Liver (tissue), 10 donors: ENCODE measurements at places on chromosomes 5 and 9.

GRCh38 chr5:177601577-177602457, 1.9 kb downstream of the B4GALT7 start:
- no peak for DNase-seq
- H3K4me3 ChIP-seq, result no peak overlapping the region
- H3K27ac ChIP-seq, result no peak overlapping the region
- no peaks in the 10 kb centered on the region for H3K27me3 ChIP-seq

GRCh38 chr5:76372323-76373054, 30.6 kb upstream of the IQGAP2 start:
- no peak overlapping the region for H3K27ac ChIP-seq
- no peaks in the 10 kb centered on the region for H3K36me3 ChIP-seq
- no peak overlapping the region for H3K4me3 ChIP-seq
- peak; percentile 62 for DNase-seq

GRCh38 chr9:119556129-119556875, 187.1 kb upstream of the BRINP1 start:
- DNase-seq, result peak; percentile 74
- H3K4me1 ChIP-seq, result peaks cover 6% of the 10 kb centered on the region
- peaks cover 9% of the 10 kb centered on the region for H3K27me3 ChIP-seq
- no peak overlapping the region for H3K27ac ChIP-seq
- no peak overlapping the region for H3K4me3 ChIP-seq

DNA sequence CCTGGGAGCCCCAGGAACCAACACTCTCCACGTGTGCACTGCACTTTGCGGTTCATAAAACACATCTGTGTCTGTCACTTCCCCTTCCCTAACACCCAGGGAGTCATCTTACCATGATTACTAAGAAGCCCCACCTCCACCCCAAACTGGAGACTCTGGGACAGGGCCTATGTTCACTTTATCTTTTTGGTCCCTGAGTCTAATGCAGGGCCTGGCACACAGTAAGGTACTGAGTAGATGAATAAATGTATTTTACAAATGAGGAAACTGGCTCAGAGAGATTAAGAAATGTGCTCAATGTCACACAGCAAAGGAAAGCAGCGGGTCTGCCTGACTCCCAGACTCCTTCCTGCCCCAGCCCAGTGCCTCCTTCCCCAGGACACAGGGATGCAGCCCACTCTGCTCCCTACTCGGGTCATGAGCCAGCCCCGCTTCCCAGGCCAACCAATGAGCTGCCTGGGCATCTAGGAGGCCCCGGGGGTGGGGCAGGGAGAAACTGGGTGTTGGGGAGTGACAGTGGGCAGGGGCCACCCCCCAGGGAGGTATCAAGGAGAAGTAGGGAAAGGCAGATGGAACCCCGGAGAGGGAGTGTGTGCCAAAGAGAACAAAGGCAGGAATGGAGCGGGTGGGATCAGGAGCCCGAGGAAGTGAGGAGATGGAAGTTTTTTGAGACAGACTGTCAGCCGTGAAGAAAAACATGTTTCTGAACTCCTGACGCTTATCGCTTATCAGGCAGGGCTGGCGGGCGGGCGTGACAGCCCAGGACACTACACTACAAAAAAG, 30.5 kb downstream of the SHB start:
- no peaks in the 10 kb centered on the region for H3K36me3 ChIP-seq
- H3K4me1 ChIP-seq, result peaks cover 57% of the 10 kb centered on the region
- H3K27me3 ChIP-seq, result no peaks in the 10 kb centered on the region

- H3K4me3 ChIP-seq, result no peak overlapping the region
- H3K27me3 ChIP-seq, result no peaks in the 10 kb centered on the region
- DNase-seq, result no peak
Measured at GRCh38 chr9:4994166-4994890, 9.3 kb downstream of the JAK2 start.

GRCh38 chr9:1837453-1838084, 177.6 kb upstream of the SMARCA2 start:
- no peak overlapping the region for H3K27ac ChIP-seq
- peak; percentile 39 for DNase-seq
- H3K4me1 ChIP-seq, result no peaks in the 10 kb centered on the region

DNA sequence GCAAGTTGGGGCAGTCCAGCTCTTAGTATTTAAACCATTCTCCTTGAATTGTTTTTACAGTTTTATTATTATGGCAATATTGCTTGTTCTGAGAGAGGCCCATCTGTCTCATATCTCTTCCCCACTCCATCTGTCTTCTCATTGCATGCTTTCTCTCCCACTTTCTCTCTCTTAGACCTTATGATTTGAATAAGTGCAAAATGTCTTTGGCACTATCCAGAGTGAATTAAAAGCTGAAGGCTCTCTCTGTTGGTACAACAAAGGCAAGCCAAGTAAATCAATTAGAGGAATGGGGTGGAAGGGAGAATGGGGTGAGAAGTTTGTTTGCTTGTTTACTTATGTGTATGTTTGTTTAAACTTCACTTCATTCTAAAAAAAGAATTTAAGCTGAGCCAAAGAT, 195.3 kb upstream of the RFX3 start:
- no peaks in the 10 kb centered on the region for H3K4me1 ChIP-seq
- no peaks in the 10 kb centered on the region for H3K36me3 ChIP-seq
- no peak overlapping the region for H3K27ac ChIP-seq

- peak overlapping the region; percentile 75 for H3K27ac ChIP-seq
- no peaks in the 10 kb centered on the region for H3K36me3 ChIP-seq
- H3K4me3 ChIP-seq, result no peak overlapping the region
- H3K27me3 ChIP-seq, result no peaks in the 10 kb centered on the region
- no peak for DNase-seq
- H3K4me1 ChIP-seq, result peaks cover 26% of the 10 kb centered on the region
Measured at GRCh38 chr5:1119312-1119831, 7.5 kb upstream of the SLC12A7 start.

GRCh38 chr9:33762343-33762742, 33.0 kb upstream of the PRSS3 start:
- no peaks in the 10 kb centered on the region for H3K4me1 ChIP-seq
- no peak for DNase-seq
- H3K4me3 ChIP-seq, result no peak overlapping the region
- H3K36me3 ChIP-seq, result no peaks in the 10 kb centered on the region
- H3K27ac ChIP-seq, result no peak overlapping the region

- DNase-seq, result peak; percentile 48
- H3K4me3 ChIP-seq, result peak overlapping the region; percentile 82
- H3K36me3 ChIP-seq, result no peaks in the 10 kb centered on the region
- peak overlapping the region; percentile 87 for H3K27ac ChIP-seq
Measured at GRCh38 chr9:114156657-114157421, 1.5 kb downstream of the COL27A1 start.

GRCh38 chr5:88159591-88159990, 109.1 kb downstream of the TMEM161B start:
- no peak overlapping the region for H3K4me3 ChIP-seq
- DNase-seq, result no peak
- no peaks in the 10 kb centered on the region for H3K27me3 ChIP-seq
- H3K27ac ChIP-seq, result no peak overlapping the region
- H3K4me1 ChIP-seq, result no peaks in the 10 kb centered on the region

- no peaks in the 10 kb centered on the region for H3K27me3 ChIP-seq
- no peaks in the 10 kb centered on the region for H3K36me3 ChIP-seq
- no peak overlapping the region for H3K27ac ChIP-seq
- H3K4me3 ChIP-seq, result no peak overlapping the region
Measured at GRCh38 chr5:51997949-51998348, 614.7 kb downstream of the ISL1 start.

DNA sequence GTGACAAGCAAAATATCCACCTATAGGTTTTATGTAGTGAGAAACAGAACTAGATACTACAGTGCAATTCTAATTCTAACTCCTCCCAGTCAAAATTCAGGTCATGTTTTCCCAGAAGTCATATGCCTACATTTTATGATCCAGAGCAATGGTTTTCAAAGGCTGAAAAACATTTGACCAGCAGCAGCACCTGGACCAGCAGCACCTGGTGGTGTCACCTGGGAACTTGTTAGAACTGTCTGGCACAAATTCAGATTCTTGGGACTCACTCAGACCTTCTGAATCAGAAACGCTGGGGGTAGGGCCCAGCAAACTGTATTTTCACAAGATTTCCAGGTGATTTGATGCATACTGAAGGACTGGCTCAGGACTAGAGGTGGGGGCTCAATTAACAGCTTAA, 367.7 kb upstream of the RFX3 start:
- DNase-seq, result no peak
- no peak overlapping the region for H3K27ac ChIP-seq
- no peaks in the 10 kb centered on the region for H3K27me3 ChIP-seq
- no peaks in the 10 kb centered on the region for H3K4me1 ChIP-seq
- H3K36me3 ChIP-seq, result peaks cover 1% of the 10 kb centered on the region
- H3K4me3 ChIP-seq, result no peak overlapping the region

DNA sequence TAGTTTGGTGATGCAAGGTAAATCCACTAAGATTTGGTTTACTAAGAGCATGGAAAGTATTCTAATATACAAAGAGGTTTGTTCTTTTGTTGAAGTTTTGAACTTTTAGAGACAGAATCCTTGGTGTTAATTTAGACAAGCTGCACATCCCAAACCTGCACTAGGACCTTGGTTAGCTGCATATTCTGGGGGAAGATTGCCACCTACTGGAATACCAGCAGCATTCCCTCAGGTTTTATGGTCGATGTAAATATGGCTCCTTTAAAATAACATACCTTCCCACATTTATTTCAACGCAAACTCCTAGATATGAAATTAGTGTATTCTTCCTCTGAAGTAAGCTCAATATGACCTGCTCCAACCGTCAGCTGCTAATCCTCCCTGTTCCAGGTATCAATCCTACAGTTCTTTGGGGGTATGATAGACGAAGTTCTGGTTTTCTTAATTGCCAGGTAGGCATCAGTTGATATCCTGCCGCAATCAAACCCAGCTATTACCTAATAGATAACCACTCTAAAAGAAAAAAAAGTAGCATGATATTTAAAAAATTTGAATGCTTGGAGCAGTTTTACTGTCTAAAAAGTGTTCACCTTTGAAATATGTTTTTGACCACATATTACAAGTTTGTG, 624.1 kb downstream of the ISL1 start:
- no peak for DNase-seq
- no peaks in the 10 kb centered on the region for H3K36me3 ChIP-seq
- H3K27me3 ChIP-seq, result no peaks in the 10 kb centered on the region
- H3K27ac ChIP-seq, result no peak overlapping the region

GRCh38 chr9:104808035-104808614, 44.2 kb downstream of the NIPSNAP3B start:
- H3K4me1 ChIP-seq, result no peaks in the 10 kb centered on the region
- H3K27me3 ChIP-seq, result no peaks in the 10 kb centered on the region
- no peak overlapping the region for H3K27ac ChIP-seq
- no peak overlapping the region for H3K4me3 ChIP-seq

DNA sequence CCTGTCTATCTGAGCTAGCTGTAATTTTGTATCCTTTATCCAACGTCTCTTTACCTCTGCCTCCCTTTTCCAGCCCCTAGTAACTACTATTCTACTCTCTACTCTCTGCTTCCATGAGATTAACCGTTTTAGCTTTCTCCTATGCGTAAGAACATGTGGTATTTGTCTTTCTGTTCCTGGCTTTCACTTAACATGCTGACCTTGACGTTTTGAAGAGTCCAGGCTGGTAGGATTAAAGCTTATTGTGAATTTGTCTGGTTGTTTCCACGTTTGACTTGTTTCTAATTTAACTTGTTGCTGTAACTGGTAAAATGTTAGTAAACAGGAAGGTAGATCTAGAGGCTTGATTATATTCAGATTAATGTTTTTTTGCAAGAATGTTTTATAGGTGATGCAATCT, 385.3 kb downstream of the PSAT1 start:
- H3K27ac ChIP-seq, result no peak overlapping the region
- no peak overlapping the region for H3K4me3 ChIP-seq
- H3K4me1 ChIP-seq, result no peaks in the 10 kb centered on the region
- no peak for DNase-seq

- H3K27me3 ChIP-seq, result no peaks in the 10 kb centered on the region
- no peaks in the 10 kb centered on the region for H3K4me1 ChIP-seq
Measured at GRCh38 chr9:17009071-17009470, 125.8 kb upstream of the CNTLN start.

- H3K27ac ChIP-seq, result no peak overlapping the region
- no peak for DNase-seq
- peaks cover 11% of the 10 kb centered on the region for H3K4me1 ChIP-seq
- H3K27me3 ChIP-seq, result no peaks in the 10 kb centered on the region
Measured at GRCh38 chr5:139278540-139279274, 14.8 kb upstream of the MATR3 start.

- no peak overlapping the region for H3K27ac ChIP-seq
- H3K4me3 ChIP-seq, result no peak overlapping the region
- peaks cover 6% of the 10 kb centered on the region for H3K36me3 ChIP-seq
- H3K27me3 ChIP-seq, result no peaks in the 10 kb centered on the region
Measured at GRCh38 chr9:114301798-114302565, 20.9 kb upstream of the ORM1 start.

GRCh38 chr9:111148052-111149017, 110.1 kb upstream of the LPAR1 start:
- no peaks in the 10 kb centered on the region for H3K36me3 ChIP-seq
- DNase-seq, result no peak

DNA sequence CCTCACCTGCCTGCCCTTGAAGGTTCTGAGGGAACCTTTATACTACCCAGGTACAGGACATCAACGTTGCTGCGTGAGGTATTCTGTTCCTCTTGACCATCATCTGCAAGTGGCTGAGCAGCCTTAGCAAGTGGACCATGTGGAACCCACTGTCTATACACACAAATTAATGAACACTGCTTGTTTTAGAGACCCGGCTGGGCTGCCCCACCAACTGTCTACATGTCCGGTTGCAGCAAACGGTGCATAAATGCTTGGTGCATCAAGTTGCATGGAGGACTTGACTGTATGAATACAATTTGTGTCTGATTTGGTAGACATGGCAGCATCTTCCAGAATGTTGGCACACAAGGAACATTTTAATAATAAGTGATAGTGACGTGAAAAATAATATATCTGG, 65.8 kb downstream of the SEMA6A start:
- no peak overlapping the region for H3K4me3 ChIP-seq
- no peak overlapping the region for H3K27ac ChIP-seq
- no peaks in the 10 kb centered on the region for H3K36me3 ChIP-seq
- no peaks in the 10 kb centered on the region for H3K4me1 ChIP-seq
- H3K27me3 ChIP-seq, result no peaks in the 10 kb centered on the region
- no peak for DNase-seq

DNA sequence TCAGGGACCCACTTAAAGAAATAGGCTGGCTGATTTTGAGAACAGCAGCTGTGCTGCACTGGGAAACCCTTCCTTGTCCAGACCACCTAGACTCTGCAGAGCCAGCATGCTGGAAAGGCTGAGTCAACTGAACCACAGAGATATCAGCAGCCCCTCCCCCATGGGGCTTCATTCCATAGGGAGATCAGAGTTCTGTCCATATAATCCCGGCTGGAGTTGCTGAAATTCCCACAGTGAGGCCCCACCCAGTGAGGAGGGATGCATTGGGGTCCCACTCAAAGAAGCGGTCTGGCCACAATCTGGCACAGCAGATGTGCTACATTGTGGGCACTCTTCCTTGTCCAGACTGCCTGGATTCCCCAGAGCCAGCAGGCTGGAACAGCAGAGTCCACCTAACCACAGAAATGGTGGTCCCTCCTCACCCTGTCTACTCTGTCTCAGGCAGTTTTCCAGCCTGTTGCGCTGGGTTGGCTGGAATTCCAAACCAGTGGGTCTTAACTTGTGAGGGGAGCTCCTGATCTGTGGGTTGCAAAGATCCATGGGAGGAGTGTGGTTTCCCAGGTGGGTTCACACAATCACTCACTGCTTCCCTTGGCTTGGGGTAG, 127.1 kb downstream of the RNF180 start:
- no peaks in the 10 kb centered on the region for H3K36me3 ChIP-seq
- no peaks in the 10 kb centered on the region for H3K27me3 ChIP-seq
- H3K27ac ChIP-seq, result no peak overlapping the region

- H3K27me3 ChIP-seq, result no peaks in the 10 kb centered on the region
- H3K27ac ChIP-seq, result no peak overlapping the region
- no peak for DNase-seq
- H3K36me3 ChIP-seq, result peaks cover 3% of the 10 kb centered on the region
- H3K4me1 ChIP-seq, result peaks cover 9% of the 10 kb centered on the region
Measured at GRCh38 chr9:127735530-127736185, 564 bp upstream of the TOR2A start.
